Heart left ventricle (tissue), 16 donors: ENCODE measurements at places on chromosomes 2 and 18. TPM values are rescaled to one million over a fixed set of nuclear protein-coding genes. Genes with fewer than 3 reads are reported as not detected.

- no peak for DNase-seq
Measured at GRCh38 chr2:211751848-211752247, 786.8 kb downstream of the ERBB4 start.

DNA sequence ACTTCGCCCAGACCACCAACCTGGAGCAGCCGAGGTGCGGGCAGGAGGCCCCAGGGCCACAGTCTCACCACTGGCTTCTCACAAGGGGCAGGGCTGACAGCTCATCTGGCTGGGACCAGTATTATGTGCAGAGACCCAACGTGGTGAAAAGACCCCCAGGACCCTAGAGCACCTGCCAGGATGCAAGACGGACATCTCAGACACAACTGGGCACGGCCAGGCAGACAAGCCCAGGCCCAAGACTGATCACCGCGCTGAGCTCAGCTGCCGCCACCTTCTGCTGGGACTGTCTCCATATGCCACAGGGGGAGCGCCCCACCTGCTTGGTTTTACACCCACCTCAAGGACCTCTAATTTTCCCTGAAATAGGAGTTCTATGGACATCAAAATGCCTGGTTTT lies 23.2 kb downstream of the HDAC4 start:
- no peak for DNase-seq

CREG2 gene
- 0.18 TPM for total RNA-seq

SULT1C2 gene
- not detected for total RNA-seq

DNA sequence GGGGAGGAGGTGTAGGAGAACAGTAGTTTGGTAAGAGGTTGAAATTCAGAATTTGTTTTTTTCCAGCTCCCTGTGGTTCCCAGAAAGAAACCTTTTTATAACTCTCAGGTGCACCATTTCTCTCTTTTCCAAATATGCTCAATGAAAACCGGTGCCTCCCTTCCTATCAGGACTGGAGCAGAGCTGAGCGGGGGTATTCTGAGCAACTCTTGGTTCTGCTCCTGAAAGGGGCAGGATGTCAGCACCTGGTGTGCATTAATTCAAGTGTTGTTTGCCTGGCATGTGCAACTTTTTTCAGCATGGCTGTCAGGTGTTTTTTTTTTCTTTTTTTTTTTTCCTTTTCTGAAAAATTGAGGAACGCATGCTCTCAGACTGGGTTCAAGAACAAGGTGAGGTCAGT lies 74.1 kb downstream of the MAPK4 start:
- no peak for DNase-seq

GRCh38 chr2:51667679-51668078 lies 635.7 kb upstream of the NRXN1 start:
- no peak for DNase-seq

MATN3 gene
- not detected for total RNA-seq

CSRNP3 gene
- 3.2 TPM for total RNA-seq

GRCh38 chr2:151292141-151292540 lies 2.7 kb upstream of the NMI start:
- no peak for DNase-seq

MLPH gene
- total RNA-seq: 28.9 TPM

- DNase-seq: no peak
Measured at GRCh38 chr2:170503971-170504809, 210.9 kb upstream of the SP5 start.
